Lower lobe of right lung (tissue), 2 donors: ENCODE measurements at places on chromosomes 5 and 9. TPM values are rescaled to one million over a fixed set of nuclear protein-coding genes. Genes with fewer than 3 reads are reported as not detected.

GRCh38 chr9:79165020-79165780 is 406.6 kb upstream of the TLE4 start:
- no peak for DNase-seq
- no peak overlapping the region for H3K27ac ChIP-seq
- H3K27me3 ChIP-seq, result no peaks in the 10 kb centered on the region
- H3K4me1 ChIP-seq, result no peaks in the 10 kb centered on the region
- no peaks in the 10 kb centered on the region for H3K36me3 ChIP-seq

GRCh38 chr5:125142458-125142857 is 396.0 kb upstream of the ZNF608 start:
- H3K27me3 ChIP-seq, result no peaks in the 10 kb centered on the region
- no peak overlapping the region for H3K4me3 ChIP-seq
- no peaks in the 10 kb centered on the region for H3K4me1 ChIP-seq

DNA sequence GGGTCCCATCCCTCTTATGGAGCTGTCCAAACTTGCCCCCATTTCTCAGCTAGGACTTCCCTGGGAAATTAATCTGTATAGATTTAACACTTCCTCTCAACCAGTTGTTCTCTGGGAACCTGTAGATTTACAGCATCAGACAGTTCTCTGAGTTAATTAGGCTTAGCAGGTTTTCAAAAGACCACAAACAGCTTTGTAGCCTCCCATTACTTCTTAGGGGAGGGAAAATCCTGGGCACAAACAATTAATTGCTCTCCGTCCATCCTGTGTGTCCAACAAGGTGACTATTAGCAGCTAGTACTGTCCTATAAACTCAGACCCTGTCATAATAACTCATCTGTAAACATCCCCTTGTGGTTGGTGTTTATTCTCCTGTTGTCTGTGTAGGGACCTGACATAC is 197.9 kb downstream of the GOLPH3 start:
- H3K36me3 ChIP-seq, result no peaks in the 10 kb centered on the region
- no peaks in the 10 kb centered on the region for H3K27me3 ChIP-seq
- no peak for DNase-seq
- H3K4me3 ChIP-seq, result no peak overlapping the region
- no peak overlapping the region for H3K27ac ChIP-seq

- H3K4me3 ChIP-seq, result no peak overlapping the region
- H3K4me1 ChIP-seq, result peaks cover 22% of the 10 kb centered on the region
- H3K27me3 ChIP-seq, result no peaks in the 10 kb centered on the region
- H3K36me3 ChIP-seq, result no peaks in the 10 kb centered on the region
- DNase-seq, result no peak
Measured at GRCh38 chr5:61287474-61287873, 44.6 kb upstream of the ZSWIM6 start.

DNA sequence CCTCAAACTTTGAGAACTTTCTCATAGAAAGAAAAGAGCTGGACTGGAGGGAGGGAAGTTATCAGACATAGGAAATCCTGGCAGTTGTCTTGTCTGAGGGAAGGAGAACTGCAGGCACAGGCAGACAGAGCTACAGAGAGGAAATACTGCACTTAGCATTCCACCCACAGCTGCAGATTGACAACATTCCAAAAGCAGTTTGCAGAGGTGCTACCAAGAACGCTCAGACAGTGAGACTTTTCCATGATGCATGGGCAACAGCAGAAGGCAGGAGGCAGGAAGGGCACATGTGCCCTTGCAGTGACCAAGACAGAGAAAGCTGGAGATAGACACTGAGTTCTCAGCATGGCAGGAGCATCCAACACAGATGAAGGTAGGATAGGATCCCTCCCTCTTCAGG is 327.5 kb upstream of the ZNF462 start:
- H3K36me3 ChIP-seq, result no peaks in the 10 kb centered on the region
- H3K4me3 ChIP-seq, result no peak overlapping the region

- H3K36me3 ChIP-seq, result no peaks in the 10 kb centered on the region
- no peak for DNase-seq
- H3K4me3 ChIP-seq, result no peak overlapping the region
Measured at GRCh38 chr9:69970001-69970533, 73.6 kb upstream of the MAMDC2 start.

DNA sequence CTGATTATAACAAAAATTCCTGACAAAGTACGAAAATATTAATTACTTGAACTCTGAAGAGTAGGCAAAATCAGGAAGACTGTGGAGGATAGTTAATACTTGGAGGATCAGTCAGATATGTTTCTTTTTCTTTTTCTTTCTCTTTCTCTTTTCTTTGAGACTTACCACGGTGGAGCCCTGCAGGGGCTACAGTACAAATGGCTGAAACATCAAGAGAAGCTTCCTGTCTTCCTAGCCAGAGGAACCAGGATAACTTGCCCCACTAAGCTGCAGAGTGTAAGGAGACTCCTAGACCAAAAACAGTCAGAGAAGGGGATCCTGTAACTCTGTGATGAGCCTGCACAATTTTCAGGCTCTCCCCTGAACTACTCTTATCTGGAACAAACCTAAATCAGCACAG is 324.6 kb upstream of the TYRP1 start:
- H3K36me3 ChIP-seq, result no peaks in the 10 kb centered on the region
- no peaks in the 10 kb centered on the region for H3K4me1 ChIP-seq
- no peaks in the 10 kb centered on the region for H3K27me3 ChIP-seq

DNA sequence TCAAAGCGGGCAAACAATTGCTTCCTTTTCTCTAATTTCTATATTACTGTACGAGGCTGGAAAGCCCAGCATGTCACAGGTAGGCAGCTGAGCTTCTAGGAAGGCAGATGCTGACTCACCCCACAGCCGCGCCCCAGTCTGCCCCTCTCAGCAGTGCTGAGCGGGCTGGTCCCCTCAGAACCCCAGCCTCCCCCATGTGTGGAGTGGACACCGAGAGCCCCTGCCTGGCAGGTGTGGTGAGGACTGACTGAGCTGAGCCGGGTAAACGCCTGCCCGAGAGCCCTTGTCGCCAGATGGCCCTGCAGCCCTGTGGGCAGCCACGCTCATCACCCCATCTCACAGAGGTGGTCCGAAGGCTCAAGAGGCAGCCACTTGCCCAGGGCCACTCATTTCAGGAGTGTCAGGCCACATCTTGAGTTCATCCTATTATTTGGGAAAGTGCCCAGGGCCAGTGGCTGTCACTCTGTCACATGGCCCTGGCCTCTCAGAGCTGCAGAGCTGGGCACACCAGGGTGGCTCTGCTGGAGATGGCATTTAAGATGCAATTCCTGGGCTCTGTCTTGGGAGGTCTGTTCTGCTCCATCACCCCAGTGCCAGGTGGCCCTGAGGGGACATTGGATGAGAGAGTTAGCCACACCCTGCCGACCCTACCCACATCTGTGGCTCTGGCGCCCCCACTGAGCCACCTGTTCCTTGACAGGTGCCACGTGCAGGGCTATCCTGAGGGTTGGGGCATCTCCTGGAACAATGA is 12.4 kb downstream of the CARD19 start:
- DNase-seq, result peak; percentile 46
- no peaks in the 10 kb centered on the region for H3K27me3 ChIP-seq
- H3K27ac ChIP-seq, result no peak overlapping the region
- peaks cover 41% of the 10 kb centered on the region for H3K36me3 ChIP-seq
- no peak overlapping the region for H3K4me3 ChIP-seq

- peak overlapping the region; percentile 92 for H3K27ac ChIP-seq
- peaks cover 62% of the 10 kb centered on the region for H3K4me1 ChIP-seq
- H3K27me3 ChIP-seq, result no peaks in the 10 kb centered on the region
- peaks cover 27% of the 10 kb centered on the region for H3K36me3 ChIP-seq
- H3K4me3 ChIP-seq, result no peak overlapping the region
- peak; percentile 95 for DNase-seq
Measured at GRCh38 chr5:172886974-172887501, 53.0 kb downstream of the ERGIC1 start.

DNA sequence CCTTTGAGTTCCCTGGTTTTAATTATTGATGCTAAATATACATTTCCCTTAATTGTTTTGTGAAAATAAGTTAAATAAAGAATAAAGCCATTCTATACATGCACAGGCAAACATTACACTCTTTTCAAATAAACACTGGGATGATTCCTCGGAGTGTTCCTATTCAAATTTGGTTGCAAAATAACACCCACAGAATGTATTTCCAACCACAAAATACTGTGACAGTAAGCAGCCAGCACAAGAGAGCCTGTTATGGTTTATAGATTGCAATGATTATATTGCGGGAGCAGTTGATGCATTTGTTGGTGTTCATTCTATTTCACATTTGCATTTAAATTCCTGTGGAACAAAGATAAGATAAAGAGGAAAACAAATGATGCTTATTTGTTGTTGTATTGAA is 632.6 kb upstream of the WWC1 start:
- DNase-seq, result no peak
- no peaks in the 10 kb centered on the region for H3K36me3 ChIP-seq
- H3K4me3 ChIP-seq, result no peak overlapping the region
- H3K27ac ChIP-seq, result no peak overlapping the region

GRCh38 chr9:110148891-110149290 is 59.1 kb downstream of the C9orf152 start:
- peaks cover 82% of the 10 kb centered on the region for H3K4me1 ChIP-seq
- peak overlapping the region; percentile 32 for H3K27ac ChIP-seq
- peak overlapping the region; percentile 33 for H3K4me3 ChIP-seq
- no peak for DNase-seq
- no peaks in the 10 kb centered on the region for H3K36me3 ChIP-seq

DNA sequence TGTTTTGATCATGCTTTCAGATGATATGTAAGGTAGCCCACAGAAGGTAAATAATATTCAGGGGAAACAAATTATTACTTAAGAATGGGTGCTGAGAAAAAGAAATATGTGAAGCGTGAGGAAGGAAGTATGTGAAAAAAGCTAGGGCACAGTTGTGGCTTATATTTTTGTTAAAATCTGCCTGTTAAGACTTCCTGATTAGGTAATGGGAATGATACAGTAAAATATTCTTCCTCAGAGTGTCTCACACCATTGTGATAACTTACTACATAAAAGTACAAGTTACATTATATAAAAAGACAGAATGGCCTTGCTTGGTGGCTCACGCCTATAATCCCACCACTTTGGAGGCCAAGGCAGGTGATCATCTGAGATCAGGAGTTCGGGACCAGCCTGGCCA is 18.7 kb upstream of the PARP8 start:
- no peak overlapping the region for H3K4me3 ChIP-seq
- no peaks in the 10 kb centered on the region for H3K4me1 ChIP-seq
- DNase-seq, result no peak

DNA sequence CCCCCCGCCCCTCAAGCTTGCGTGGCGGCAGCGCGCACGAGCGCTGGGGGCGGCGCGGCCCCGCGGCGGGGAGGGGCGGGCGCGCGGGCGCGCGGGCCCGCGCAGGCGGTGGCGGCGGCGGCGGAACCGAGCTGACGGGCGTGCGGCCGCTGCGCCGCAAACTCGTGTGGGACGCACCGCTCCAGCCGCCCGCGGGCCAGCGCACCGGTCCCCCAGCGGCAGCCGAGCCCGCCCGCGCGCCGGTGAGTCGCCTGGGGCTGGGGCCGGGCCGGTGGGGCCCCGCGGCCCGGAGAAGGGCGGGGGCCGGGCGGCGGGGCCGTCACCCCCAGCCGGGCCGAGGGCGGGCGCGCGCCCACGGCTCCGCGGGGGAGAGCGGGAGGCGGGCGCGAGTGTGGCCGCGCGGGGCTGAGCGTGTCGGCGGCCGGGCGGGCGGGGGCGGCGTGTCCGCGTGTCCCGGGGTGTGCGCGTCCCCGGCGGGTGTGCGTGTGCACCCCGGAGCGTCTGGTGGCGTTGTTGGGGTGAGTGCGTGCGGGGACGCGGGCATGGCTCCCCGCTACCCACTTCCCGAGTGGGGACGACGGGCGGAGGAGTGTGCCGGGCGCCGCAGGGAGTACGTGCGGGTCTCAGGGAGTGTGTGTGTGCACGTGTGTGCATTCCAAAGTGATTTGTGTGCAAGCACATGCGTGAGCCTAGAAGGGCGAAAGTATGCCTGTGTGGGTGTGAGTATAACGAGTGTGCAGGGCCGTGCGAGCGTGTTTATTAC is at the start of gene NEK6:
Gene NEK6 (plus strand): TSS at position 106 of the 763 bp plus-strand sequence. CDS start 44,016 bp downstream, outside the sequence.
- H3K36me3 ChIP-seq, result peaks cover 2% of the 10 kb centered on the region
- peaks cover 36% of the 10 kb centered on the region for H3K4me1 ChIP-seq
- no peaks in the 10 kb centered on the region for H3K27me3 ChIP-seq

DNA sequence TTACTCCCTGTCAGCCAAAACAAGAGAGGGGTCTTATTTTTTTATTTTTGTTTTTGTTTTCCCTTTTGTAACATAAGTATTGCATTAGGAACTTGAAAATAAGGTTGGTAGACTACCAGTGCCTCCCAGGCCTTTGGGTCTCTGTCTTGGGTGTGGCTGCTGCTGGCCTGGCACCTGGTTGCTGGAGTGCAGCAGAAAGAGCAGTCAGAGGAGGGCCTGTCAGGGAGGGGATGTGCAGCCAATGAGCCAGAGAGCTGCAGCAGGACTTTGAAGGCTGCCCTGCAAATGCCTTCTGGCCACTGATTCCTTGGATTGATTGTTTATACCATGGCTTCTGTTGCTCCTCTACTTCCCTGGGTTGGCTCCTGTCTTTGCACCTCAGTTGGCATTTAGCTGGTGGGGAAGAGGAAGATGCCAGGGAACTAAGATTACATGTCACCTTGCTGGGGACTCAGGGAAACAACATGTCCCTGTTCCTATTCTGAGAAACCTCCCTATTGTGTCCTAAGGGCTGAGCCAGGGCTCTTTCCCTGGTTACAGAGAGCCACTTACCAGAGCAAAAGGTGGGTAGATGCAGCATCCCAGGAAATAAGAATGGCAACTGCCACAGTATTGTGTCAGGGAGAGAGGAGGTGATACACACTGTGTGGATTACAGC is 66.6 kb downstream of the ANGPTL2 start:
- no peak overlapping the region for H3K4me3 ChIP-seq
- no peaks in the 10 kb centered on the region for H3K36me3 ChIP-seq
- peaks cover 37% of the 10 kb centered on the region for H3K4me1 ChIP-seq
- H3K27me3 ChIP-seq, result no peaks in the 10 kb centered on the region
- H3K27ac ChIP-seq, result no peak overlapping the region
- no peak for DNase-seq

- H3K4me1 ChIP-seq, result peaks cover 22% of the 10 kb centered on the region
- no peaks in the 10 kb centered on the region for H3K36me3 ChIP-seq
- DNase-seq, result no peak
- no peaks in the 10 kb centered on the region for H3K27me3 ChIP-seq
Measured at GRCh38 chr9:32550150-32550561, 2.0 kb upstream of the SMIM27 start.

DNA sequence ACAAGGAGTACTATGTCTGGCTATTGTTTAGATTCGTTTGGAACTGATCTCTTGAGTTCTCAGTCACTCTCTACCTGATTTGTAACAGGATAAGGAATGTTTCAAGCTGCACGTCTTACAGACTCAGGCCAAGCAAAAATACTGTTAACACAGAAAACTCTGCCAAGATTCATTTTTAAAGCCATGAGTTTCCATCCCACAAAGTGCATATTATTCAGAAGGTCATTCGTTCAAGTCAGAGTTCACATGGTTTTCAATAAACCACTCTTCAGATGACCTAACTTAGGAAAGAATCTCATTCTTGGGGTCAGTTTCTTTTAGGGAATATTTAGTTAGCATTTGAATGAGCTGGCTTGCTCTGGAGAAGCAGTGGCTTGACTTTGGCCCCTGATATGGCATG is 49.3 kb downstream of the F2R start:
- no peaks in the 10 kb centered on the region for H3K36me3 ChIP-seq
- no peak overlapping the region for H3K4me3 ChIP-seq
- no peaks in the 10 kb centered on the region for H3K4me1 ChIP-seq
- no peaks in the 10 kb centered on the region for H3K27me3 ChIP-seq

GRCh38 chr5:171776770-171777759 is 8.6 kb upstream of the SMIM23 start:
- H3K4me3 ChIP-seq, result no peak overlapping the region
- H3K27ac ChIP-seq, result no peak overlapping the region
- no peaks in the 10 kb centered on the region for H3K36me3 ChIP-seq
- no peaks in the 10 kb centered on the region for H3K4me1 ChIP-seq

Gene PTPRD
- total RNA-seq, result 17.2 TPM

Gene SIT1
- total RNA-seq, result 1.5 TPM

Gene IL9
- total RNA-seq, result not detected

Gene WDR38
- 6.6 TPM for total RNA-seq

Gene SLC22A4
- total RNA-seq, result 8.5 TPM

Gene GHR
- 5.2 TPM for total RNA-seq

Gene OBP2B
- not detected for total RNA-seq

Gene TRIM32
- total RNA-seq, result 17.3 TPM

Gene PLEKHG4B
- total RNA-seq, result 2.7 TPM

Gene ECSCR
- 48.8 TPM for total RNA-seq
